ENCODE measurements at places on chromosomes 12 and 14. TPM values are rescaled to one million over a fixed set of nuclear protein-coding genes. Genes with fewer than 3 reads are reported as not detected.
A peak's percentile ranks its signal among the peaks of the same experiment; 100 is the strongest.

The NFATC4 gene
- 19.8 TPM for total RNA-seq

The SLCO1A2 gene
- not detected for total RNA-seq

The C12orf54 gene
- total RNA-seq, result not detected

The RILPL1 gene
- total RNA-seq, result 4.3 TPM

The HELB gene
- total RNA-seq, result 2.9 TPM

The RIPK3 gene
- total RNA-seq, result 9.9 TPM

GRCh38 chr14:64937171-64937820 lies 5.2 kb downstream of the GPX2 start:
- no peak for DNase-seq

DNA sequence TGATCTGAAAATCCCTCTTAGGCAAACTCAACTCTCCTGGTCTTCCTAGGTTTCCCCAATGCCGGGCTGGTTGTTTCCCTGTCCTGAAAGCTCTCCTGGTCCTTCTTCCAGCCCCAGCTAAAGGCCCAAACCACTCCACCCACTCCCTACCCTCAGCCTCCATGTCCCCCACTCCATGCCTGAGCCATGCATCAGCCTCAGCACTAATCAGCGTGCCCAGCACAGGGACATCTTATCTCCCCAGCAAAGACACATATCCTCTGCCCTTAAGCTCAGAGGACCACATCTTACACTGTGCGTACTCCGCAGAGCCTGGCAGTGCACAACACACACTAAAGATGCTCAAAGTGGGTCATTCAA lies 25.9 kb downstream of the ACTN1 start:
- no peak for DNase-seq

DNA sequence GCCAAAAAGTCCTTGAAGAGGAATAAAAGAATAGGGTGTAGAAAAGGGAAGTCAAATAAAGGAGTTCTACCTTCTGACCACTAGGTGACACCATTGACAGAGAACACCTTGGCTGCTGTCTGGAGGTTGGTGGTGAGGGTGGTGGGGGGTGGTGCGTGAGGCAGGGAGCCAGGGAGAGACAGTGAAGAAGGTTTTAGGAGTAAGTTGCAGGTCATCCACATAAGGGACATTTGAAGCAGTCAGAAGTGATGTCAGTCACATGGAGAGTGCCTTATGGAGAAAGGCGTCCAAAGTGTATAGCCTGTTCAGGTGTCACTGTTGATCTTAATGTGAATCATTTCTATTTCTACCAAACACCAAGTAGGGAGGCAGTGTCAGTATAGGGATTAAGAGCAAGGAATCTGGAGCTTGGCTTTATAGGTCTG lies 279.3 kb upstream of the DDHD1 start:
- no peak for DNase-seq

GRCh38 chr12:32151086-32151485 lies 44.4 kb downstream of the BICD1 start:
- no peak for DNase-seq

GRCh38 chr14:38143170-38143569 lies 64.5 kb upstream of the SSTR1 start:
- DNase-seq, result no peak

DNA sequence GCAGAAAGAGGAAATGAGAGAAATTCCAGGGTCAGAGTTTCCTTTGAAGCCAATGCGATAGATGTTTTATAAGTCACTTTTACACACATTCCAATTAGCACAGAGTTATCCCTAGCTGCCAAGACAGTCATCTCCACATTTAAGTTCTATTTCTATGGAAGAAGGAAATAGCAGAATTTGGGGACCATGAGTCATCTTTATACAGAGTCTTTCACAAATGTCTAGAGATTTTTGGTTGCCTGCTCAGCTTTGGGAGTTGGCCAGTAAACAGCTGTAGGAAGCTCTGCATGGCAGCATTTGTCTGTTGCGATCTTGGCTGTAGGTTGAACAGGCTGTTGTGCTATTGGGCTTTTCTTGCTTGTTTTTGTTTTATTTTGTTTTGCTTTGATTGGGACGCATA lies 884.3 kb downstream of the GALC start:
- no peak for DNase-seq

- DNase-seq, result no peak
Measured at GRCh38 chr12:114245555-114245954, 160.4 kb downstream of the TBX5 start.

DNA sequence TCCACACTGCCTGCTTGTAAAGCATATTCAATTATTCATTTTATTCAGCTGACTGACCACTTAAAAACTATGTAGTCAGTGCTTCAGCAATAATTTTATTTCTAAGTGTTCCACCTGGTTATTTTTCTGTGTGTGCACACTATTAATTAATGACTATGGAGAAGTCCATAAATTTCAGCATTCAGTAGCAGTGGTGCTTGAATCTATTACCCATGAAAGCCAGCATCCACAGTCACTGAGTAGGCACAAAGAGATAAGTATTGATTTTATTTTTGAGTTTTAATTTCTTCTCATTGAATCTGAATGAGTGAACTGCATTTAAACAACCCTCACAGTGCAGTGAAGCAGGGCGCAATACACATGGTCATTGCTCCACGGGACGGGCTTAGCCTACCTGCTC lies 643.1 kb downstream of the GALC start:
- DNase-seq, result no peak

DNA sequence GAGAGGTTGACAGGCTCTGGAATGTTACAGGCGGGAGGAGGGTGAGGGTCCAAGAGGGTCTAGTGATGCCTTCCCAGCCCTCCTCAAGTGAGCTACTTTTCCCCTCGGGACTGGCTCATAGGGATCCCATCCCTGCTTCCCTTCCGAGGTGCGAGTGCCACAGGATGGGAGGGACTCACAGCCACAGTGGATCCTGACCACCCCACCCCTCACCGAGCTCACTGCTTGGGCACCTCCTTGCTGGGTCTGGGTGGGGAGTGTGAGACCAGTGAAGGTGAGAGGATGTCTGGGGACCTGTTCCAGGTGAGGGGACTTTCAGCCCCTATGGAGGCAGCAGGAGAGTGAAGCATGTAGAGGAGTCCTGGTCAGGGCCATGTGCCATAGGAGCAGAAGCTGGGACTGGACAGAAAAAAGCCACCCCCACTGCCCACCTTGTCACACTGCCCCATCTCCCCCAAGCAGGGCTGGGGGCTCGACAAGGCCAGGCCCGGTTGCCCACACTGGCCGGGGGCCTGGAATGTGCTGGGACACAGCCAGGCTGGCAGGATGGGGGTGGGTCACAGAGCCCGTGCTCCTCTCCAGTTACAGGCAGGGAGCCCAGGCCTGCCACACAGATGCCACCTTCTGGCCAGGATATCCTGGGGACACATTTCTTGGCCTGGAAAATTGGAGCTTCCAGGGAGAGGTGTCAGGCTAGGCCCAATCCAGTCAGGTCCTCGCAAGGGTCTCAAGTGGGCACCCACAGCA lies 1.7 kb upstream of the TNS2 start:
- peak; percentile 85 for DNase-seq

- no peak for DNase-seq
Measured at GRCh38 chr12:10393291-10393690, 3.5 kb upstream of the KLRK1 start.

DNA sequence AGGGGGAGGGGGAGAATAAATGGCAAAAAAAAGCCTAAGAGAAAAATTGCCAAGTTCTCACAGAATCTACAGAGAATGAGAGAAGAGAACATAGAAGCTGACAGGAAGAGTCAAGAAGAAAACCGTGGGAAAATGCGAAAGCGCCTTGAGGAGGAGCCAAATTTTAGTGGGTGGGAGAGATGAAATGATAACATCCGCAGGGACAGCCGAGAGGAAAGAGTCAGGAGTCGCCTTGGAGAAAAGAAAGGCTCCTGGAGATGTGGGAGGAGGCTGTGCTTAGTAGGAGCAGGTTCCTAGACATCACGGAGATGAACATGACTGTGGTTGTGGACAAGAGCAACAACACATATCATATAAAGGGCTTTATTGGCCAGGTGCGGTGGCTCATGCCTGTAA lies 49.4 kb downstream of the PHLDA1 start:
- DNase-seq, result no peak

DNA sequence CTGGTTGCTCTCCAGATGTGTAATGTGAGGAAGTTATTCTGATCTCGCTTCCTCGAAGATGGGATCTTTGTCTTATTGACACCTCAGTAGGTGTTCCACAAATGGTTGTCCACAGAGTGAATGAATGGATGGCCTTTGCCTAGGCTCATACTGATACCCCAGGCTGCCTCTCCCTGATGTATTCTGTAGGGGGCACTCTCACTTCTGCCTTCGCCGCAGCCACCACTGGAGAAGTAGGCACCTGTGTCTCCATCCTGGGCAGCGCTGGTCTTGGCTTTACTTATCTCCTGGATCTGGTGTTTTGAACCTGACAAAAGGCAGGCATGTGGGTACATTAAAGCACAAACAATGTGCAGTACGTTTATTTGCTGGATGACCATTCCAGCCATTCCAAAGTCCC lies 82.1 kb downstream of the ZFP36L1 start:
- no peak for DNase-seq
